IPS-NIHi11 (cell line): ENCODE measurements at places on chromosomes 6 and 20.
A peak's percentile ranks its signal among the peaks of the same experiment; 100 is the strongest.

DNA sequence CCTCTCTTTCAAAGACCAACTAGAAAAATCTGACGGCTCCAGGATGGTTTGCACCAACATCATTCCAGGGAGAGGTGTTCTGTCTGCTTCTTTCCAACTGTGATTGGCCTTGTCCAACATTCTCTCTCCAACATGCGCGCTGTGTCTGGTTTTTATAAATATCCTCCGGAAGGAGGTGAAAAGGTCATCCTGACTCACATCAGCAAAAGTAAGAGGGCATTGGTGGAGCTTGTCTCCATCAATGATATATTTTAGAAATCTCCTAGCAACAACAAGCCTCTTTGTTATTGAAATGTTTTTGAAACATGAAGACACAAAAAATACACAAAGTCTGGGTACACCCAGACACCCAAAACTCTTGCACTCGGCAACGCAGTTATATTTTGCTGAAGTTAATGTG is 475.3 kb upstream of the JARID2 start:
- no peak for DNase-seq

GRCh38 chr6:154218301-154218700 is 138.3 kb downstream of the IPCEF1 start:
- no peak for DNase-seq

DNA sequence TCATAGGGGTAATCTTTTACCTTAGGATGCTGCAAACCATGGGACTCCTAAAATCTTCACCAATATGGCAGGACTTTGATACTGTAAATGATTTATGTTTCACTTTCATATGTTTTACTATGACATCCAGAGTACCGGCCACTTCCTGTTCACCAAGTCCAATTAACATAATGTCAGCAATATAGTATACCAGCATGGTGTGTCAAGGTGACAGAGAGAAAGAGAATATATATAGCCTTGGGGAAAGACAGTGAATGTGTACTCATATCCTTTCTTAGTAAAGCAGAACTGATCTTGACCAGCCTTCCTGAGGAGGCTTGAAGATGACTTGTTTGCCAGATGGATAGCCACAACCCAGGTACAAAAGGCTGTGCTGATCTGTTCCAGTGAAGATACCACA is 127.9 kb downstream of the NRN1 start:
- DNase-seq, result no peak

DNA sequence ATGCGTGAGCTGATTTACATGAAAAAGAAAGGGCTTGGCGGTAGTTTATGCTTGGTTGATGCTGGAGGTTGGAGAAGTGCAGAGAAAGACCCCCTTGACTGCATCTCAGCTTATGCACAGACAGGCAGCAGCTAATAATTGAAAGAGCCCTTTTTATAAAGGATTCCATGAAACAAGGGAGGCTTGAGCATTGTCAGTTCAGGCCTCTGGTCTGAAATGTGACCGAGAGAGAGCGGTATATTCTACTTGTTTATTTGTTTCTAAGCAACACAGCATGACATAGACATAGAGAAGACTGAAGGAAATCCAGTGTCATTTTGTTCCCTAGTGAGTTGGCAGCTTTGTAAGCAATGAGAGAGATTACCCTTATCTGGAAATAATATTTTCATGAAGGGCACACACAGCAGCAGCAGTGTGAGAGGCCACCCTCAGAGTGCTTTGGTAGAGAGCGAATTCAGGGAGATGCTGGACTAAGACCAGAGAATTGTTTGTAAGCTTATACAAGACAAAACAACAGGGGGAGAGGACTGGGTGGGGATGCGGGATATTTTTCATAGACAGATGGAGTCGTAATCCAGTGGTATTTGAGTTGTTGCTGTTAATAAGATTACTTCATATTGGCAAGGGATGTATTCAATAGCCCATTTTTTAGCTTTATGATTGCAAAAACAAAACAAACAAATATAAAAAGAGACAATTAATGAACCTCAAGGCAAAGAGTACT is 34.6 kb upstream of the LAMA2 start:
- DNase-seq, result no peak

DNA sequence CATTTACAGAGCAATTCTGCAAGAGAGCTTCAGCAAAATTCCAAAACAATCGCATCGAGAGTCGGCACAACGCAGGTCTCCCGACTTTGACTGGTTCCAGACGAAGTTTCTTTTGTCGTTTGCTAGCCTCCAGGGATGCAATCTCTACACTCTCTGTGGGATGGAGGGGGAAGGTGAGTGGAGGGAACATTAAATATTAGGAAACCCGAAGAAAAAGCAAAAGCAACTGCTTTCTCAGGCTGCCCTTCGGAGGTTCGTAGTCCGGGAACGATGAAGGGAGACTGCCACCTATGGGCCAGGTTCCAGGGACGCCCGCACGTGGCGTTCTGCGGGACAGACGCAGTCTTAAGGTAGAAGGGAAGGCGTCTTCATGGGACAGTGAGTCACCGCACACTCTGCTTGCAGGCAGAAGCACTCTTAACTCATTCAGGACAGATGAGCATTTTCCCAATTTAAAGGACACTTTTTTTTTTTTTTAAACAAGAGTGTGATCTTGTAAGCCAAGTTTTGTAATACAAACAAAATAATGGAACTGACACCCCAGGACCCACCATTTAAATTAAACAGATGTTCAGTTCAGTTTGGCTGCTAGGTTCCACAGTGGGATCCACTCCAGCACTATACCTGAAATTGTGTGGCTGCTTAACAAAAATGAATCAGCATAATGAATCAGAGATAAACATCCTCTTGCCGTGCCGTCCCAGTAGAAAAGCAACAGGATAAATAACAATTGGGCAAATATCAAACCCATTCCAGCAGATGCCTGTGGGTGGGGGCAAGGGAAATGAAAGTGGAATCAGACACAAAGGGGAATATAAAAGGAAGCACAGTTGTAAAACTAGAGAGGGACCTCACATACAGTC is 65.8 kb upstream of the ARMC2 start:
- DNase-seq, result peak; percentile 88

DNA sequence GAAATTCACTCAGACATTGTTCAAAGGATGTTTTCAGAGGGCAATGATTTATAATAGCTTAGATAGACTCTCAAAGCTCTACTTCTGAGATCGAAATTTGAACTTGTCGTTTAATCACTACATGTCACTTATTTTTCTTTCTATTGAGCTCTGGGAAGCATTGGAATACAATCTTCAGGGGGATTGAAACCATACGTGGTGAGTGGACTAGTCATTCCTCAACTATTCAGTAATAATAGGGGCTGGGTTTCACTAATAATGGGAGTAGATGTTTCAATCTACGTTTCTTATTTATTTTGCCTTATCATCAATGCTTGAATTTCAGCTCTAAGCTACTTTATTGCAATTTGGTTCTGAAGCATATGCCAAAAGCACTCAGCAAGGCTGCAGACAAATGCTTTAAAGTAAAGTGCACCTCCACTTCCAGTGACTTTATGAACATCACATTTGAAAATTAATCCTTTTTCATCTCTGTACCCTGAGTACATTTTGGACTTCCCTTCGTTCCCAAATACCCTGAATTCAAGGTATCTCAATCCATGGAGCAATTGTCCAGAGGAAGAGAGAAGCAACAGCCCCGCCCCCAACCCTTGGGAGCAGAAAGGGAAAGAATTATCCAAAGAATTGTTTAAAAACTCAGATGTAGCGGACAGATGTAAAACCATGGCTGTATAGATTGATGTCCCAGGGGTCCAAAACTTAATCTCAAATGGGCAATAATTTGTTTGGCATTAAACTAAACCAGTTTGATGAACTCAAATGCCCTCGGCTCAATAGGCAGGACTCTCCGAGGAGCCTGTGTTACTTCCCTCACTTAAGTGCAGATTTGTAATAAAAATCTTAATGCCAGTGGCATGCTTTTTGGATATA is 68.1 kb downstream of the HFE start:
- DNase-seq, result no peak

- no peak for DNase-seq
Measured at GRCh38 chr20:2849529-2849928, 9.0 kb downstream of the VPS16 start.

- no peak for DNase-seq
Measured at GRCh38 chr6:111952821-111953540, 79.7 kb upstream of the FYN start.

GRCh38 chr6:106315765-106316374 is 9.7 kb downstream of the ATG5 start:
- DNase-seq, result no peak

DNA sequence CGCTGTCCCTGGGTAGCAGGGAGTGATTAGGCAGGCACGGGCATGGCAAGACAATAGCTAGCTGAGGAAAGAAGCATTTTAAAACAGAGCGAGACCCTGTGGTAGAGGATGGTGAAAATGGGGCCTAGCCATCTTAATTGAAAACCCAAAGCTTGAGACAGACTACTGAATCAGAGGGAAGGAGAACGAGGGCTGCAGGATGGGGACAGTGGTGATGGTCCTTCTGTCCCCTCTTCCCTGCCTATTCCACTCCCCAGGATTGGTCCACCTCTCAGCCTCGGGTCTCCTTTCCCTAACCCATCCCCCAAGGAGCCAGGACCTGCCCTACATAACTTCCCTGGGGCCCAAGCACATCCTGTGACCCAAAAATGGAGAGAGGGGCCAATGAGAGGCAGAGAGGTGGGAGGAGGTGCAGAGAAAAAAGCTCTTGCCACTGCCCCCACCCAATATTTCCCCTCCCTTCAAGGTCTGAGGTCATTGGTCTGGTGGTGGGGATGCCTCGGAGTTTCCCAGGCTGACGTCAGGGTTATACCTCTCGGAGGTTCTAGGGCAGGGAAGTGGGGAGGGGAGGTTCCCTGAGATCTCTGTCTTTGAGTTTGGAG is 884 bp upstream of the CUTA start:
- DNase-seq, result no peak

DNA sequence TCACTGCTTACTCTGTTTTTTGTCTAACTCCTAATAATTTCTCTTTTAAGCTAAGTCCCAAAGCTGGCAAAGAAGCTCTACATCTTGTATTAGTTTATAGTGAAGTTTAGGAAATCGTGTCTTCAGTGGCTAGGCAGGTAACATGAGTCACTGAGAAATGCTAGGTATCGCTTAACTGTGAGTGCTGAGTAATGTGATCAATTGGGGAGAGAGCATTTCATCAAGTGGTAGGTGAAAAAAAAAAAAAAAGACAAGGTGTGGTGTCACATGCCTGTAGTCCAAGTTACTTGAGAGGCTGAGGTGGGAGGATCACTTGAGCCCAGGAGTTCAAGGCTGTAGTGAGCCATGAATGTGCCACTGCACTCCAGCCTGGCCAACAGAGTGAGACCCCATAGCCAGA is 125.3 kb downstream of the FAM83B start:
- DNase-seq, result no peak

DNA sequence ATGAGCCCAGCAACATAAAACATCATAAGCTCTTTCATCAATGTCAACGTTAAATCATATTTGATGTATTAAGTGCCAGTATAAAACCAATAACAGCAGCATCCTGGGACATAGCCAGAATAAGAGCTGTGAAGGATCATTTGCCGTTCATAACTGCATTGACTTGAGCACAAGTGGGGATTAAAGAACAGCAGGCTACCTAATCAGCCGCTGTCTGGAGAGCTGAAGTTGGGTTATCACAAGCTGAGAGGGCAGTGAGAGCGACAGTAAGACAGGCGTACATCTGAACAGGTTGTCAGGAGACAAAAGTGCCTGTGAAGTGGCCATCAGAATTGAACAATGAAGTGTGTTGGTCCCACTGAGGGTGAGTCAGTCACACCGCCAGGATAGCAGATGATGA is 269.6 kb downstream of the GRIK2 start:
- DNase-seq, result no peak
